NCI-H1930 (cell line): ENCODE measurements at places on chromosomes 1 and 21.
A peak's percentile ranks its signal among the peaks of the same experiment; 100 is the strongest.

GRCh38 chr1:157181258-157181657, 43.1 kb upstream of the ETV3 start:
- no peak for DNase-seq

DNA sequence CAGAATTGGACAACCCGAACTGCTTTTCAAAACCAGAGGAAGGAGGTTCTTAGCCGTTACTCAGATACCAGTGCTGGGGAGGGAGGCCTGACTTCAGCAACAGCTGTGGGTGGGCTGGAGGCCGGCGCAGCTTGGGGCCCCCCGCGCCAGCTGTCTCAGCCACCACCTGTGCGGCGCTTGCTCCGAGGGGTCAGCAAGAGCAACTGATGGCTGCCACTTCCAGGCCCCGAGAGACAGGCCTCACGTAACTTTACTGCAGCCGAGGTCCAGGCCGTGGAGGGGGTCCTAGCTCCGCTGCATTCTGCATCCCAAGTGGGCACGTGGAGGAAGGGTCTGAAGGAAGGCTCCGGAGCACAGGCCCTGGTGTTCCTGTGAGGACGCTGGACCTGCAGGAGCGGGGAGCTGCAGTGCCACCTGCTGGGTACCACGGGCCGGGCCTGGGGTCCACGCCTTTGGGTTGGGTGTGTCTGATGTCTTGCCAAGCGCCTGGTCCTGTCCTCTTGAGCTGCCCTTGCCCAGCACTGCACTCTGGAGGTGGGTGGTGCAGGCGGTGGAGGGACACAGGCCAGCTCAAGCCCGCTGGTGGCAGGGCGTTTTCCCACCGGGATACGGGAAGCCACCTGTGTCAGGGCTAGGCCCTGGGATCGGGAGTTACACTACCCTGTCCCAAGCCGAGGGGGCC, 9.8 kb downstream of the THAP3 start:
- no peak for DNase-seq

DNA sequence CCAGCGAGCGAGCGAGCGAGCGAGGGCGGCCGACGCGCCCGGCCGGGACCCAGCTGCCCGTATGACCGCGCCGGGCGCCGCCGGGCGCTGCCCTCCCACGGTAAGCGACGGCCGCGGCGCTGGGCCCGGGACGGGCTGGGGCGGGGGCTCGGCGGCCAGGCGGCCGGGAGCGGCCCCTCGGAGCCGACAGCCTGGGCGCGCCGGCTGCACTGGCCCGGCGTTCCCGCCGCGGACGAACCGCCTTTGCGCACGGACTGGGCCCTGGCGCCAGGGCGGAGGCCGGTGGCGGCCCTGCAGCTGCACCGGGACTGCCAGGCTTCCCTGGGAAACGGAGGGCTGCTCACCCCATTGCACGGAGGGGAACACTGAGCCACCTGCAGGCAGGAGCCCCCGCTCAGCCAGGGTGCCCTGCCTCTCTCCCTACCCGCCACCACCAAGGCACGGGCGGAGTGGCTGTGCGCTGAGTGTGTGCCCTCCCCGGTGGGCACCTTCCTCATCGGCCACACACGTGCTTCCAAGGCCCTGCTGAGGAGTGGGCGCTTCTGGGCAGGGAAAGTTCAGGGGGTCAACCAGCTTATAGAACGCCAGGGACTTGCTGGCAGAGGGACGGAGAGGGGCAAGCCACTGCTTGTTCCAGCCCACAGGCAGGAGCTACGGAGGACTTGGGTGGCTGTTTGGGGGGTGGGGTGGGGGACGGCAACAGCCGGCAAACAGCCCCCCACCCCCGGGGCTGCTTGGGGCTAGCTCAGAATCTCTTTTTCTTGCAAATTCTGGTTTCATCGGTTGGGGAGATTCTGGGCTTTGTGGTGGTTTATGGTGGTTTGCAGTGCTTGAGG, 532 bp downstream of the CSF1 start:
- no peak for DNase-seq

DNA sequence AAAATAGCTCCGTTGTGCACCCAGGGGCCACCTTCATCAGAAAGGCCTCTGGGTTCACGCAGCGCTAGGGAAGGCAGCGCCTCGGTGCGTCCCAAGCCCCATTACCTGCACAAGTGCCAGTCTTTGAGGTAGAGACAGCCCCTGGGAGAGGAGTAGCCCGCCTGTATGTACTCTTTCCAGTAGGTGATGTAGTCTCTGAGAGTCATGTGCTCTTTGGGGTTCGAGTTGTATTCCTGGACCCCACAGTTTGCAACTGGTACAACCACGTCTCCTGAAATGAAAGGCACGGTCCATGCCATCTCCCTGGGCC, 601 bp downstream of the JMJD4 start:
- DNase-seq, result no peak

DNA sequence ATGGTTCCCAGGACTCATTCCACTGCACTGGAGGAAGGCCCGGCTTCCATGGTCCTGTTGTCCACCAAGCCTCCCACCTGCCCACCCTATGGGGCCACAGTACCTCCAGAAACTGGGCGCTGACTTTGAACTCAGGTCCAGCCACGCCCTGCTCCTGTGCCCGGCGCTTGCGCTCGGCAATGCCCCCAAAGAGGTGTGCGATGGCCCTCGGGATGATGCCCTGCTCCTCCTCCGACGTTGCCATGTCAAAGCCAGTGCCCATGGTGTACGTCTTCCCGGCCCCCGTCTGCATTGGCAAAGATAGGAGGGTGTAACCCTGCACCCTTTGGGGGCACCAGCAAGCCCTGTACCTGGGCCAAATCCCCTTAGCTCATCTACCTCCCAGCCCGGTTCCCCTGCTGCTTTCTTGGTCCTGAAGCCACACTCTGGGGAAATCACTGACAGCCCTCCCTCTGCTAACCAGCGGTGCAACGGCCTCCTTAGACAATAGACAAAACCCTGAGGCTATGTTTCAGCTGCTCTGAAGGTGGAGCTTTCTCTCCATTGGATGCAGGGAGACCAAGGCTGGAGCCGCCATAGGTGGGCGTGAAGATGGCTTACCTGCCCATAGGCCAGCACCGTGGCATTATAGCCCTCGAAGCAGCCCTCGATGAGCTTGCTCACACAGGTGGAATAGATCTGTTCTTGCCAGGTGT, 14.7 kb downstream of the KIF21B start:
- no peak for DNase-seq

DNA sequence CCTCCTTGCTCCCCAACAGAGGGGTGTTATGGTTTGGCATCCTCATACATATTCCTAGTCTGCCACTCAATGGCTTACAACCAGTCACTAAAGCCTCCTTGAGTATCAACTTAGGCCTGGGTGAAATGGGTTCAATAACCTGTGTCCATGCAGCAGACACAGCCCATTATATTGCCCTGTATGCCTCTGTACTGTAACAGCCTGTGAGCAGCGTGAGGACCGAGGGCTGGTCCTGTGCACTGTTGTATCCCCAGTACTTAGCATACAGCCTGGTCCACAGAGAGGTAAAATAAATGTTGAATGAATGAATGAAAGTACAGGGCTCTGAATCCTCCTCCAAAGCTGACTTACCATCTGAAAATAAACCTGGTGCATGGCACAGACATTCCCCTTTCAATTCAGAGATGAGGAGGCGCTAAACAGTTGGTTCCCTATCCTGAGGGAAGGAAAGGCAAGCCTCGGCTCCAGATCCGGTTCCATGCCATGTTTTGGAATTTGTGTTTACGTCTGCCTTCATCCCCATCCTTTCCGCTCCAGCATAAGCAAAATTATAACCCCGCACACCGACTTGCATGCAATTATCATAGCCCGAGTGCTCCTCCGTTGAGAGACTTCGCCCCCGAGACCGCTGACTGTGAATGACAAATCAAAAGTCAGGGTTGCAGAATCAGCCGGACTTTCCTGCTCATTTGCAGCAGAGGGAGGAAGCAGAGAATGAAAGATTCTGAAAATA, 45.0 kb upstream of the DNAJC6 start:
- DNase-seq, result peak; percentile 11

GRCh38 chr21:31348188-31348587, 4.1 kb upstream of the TIAM1 start:
- no peak for DNase-seq

- no peak for DNase-seq
These were observed 316.9 kb upstream of the CXADR start for GRCh38 chr21:17195976-17196375.

- no peak for DNase-seq
These were observed 3.1 kb upstream of the KCNE2 start for GRCh38 chr21:34360488-34361241.

DNA sequence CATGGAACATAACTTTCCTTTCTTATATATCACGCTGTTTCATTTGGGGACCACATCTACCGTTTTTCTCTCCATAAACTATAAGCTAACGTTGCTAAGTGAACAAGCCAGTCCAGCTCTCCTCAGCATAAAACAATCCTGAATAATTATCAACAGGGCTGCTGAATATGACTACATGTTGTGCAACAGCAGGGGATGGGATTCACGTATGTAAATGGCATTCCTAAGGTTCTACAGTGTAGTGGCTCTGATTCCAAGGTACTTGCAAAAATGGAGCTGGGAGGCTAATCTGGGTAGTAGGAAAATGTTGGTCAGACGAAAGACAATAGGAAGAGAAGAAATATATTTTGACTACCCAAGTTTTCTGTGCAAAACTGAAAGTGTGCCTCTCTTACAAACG, 262.8 kb downstream of the RWDD3 start:
- no peak for DNase-seq

DNA sequence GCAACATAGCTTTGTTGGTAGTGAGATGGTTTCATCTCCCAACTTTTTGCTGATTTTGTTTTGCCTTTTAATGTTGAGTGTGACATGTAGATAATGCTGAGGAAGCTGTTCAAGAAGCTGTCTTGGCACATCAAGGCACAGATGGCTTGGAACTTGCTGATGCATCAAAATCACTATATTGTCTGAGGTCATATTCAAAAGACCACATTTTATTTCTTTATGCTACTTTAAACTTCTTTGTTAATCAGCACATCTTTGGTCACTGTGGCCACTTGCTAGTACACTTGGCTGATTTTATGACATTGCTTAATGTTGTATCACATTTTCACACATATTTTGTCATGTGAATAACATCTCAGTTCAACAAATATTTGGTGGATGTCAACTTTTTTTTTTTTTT, 87.1 kb upstream of the BCL10 start:
- no peak for DNase-seq

- DNase-seq, result no peak
These were observed 52.0 kb downstream of the CD2 start for GRCh38 chr1:116806245-116806644.

GRCh38 chr1:233473549-233474204, 140.2 kb upstream of the KCNK1 start:
- no peak for DNase-seq

DNA sequence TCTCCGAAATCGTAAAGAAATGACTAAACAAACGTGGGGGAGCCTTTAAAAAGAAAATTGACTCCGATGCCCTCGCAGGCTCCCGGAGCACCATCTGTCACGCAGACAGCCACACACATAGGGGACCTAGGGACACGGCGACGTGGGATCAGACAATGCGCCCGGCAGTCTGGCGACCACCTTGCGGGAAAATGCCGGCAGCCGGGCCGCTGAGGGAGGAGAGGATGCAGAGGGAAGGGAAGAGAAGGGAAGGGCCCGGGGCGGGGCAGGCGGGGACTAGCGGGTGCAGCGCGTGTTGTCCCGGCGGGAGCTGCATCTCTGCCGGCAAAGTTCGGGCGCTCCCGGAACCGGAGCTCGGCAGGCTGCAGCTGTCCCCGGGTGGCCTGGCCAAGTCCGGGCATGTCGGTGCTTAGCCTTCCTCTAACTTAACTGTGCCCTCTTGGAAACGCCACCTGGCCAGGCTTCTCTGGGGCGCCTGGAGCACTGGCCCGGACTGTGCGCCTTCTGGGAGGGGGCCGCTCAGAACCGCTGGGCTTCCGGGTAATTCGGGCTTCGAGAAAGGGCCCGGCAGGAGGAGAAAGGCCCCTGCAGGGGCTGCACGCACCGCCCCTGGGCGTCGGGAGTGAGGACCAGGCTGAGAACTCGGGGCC, 1.8 kb downstream of the NHLH2 start:
- no peak for DNase-seq

- DNase-seq, result no peak
These were observed 84.1 kb downstream of the LYST start for GRCh38 chr1:235782601-235783000.

GRCh38 chr1:48680411-48681035, 96.2 kb downstream of the BEND5 start:
- no peak for DNase-seq

DNA sequence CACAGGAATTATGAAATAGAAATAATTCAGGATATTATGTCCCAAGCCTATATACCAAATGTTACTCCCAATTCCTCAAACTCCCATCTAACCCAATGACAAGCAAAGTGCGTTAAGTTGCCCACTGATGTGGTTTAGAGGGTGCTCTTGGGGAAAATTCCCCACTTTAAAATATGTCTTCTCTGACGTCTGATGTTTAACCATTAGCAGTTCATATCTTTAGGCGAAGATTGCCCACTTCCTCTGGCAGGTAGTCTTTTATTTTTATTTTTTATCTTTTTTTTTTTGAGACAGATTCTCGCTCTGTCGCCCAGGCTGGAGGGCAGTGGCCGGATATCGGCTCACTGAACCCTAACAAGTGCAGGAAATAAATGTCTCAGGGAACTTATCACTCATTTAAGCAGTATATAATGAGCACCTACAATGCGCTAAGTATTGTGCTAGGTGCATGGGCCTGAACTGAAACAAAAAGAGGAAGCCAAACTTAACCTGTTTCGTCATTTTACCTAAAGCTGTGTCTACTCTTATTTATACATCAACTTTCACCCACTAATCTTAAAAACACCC, 1.3 kb upstream of the LYST start:
- DNase-seq, result no peak

GRCh38 chr1:178168536-178168935, 74.6 kb downstream of the RASAL2 start:
- no peak for DNase-seq

GRCh38 chr21:44455524-44456213, 359 bp downstream of the LRRC3 start:
- DNase-seq, result no peak

DNA sequence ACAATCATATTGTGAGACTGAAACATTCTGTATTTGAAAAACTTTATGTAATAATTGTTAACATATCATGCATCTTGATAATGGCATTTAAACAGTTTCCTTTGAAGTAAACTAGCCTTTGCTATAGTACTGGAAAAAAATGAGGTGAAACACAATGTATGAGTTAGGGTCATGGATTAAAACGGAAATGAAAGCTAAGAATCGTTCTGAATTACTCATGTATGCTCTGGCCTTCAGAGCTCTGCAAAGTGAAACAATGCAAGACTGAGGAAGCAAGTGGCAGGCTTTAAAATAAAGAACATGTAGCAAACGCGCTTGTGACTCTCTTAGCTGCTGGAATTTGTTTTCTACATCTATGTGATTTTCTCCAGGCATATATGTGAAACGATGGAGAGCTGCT, 317.1 kb downstream of the DPYD start:
- DNase-seq, result no peak

GRCh38 chr1:147478521-147478920, 62.8 kb upstream of the BCL9 start:
- no peak for DNase-seq

DNA sequence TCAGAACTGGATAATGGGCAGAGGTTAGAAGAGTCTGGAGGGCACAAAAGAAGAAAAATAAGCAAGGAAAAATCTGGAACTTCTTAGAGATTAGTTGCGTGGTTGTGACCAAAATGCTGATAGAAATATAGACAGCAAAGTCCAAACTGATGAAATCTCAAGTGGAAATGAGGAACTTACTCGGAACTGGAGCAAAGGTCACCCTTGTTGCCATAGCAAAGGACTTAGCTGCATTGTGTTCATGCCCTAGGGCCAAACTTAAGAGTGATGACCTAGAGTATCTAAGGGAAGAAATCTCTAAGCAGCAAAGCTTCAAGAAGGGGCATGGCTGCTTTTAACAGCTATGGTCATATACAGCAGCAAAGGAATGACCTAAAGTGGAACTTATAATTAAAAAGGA, 180.0 kb downstream of the TTLL7 start:
- no peak for DNase-seq
